NCI-H1694 treated with DMSO at 0.1 percent for 48 hours (cell line): ENCODE measurements at places on chromosomes 11 and 22.

- DNase-seq: no peak
Observed at GRCh38 chr11:8384199-8384821, 120.6 kb upstream of the LMO1 start.

DNA sequence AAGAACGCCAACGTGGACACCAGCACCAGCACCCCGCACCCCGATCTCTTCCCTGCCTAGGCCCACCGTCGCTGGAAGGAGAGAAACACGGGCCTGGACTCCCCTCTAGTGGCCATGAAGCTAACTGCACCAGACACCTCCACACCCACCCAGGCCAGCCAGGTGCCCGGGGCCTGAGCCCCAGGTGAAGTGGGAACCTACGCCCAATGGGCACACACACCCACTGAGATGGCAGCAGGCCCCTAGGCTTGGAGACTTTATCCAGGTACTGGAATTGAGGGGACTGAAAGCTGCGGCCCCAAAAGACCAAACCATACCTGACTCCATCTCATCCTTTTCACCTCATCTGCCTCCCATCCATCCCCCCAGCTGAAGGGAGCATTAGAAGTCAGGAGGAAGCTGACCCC, 81.0 kb downstream of the BUD13 start:
- no peak for DNase-seq

DNA sequence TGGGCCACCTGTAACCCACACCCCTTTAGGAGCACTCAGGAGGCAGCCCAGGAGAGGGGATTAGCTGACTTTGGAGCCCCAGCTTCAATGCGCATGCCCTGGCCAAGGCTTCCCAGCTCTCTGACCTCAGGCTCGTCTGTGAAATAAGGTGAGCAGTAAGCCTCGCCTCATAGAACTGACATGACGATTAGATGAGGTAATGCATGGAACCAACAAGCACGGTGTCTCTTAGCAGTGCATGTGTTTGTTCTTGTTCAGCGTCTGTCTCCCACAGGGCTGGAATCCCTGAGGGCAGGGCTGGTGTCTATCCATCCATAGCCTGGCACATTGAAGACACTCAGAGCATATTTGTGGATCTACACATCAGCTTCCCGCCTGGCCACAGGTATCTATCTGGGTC, 415.4 kb downstream of the MN1 start:
- DNase-seq: no peak

GRCh38 chr11:112290493-112290850, 29.8 kb upstream of the PLET1 start:
- no peak for DNase-seq

DNA sequence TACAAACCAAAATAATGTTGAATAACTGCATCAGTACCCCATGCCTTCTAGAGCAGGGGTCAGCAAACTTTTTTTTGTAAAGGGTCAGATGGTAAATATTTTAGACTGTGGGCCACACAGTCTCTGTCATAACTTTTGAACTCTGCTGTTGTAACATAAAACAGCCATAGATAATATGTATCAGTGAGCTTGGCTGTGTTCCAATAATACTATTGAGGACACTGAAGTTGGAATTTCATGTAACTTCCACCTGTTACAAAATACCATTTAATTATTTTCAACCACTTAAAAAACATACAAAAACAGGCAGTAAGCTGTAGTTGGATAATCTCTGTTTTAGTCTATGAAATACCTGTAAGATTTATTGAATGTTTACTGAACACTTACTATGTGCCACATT, 55.2 kb downstream of the PICALM start:
- DNase-seq: no peak

DNA sequence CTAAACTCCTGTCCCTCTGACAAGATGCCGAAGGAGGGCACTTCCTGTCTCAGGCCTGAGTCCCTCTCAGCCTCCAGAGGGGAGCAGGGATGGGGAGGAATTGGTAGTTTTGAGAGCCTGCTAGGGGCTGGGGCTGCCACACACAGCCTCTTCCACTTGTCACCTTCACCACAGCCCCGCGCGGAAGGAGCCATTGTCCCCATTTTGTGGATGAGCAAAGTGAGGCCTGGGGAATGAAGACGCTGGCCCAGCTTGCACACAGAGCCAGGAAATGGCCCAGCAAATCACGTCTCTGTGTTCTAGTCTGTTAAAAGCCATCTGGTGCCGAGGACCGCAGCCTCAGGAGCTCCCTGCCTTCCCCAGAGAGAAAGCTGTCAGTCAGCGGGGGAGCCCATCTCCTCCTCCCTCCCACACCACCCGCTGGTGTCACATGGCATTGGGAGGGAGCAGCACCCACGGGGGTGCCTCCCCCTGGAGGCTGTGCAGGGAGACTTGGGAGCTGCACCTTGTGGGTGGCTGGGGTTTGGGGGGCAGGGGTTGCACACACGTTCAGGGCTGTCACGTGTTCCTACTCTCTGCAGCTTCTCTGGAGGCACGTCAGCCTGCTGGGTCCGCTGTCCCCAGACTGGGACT, 34.6 kb downstream of the RASD2 start:
- DNase-seq: peak; percentile 13

- DNase-seq: no peak
Observed at GRCh38 chr11:19379465-19379864, 138.7 kb upstream of the E2F8 start.

DNA sequence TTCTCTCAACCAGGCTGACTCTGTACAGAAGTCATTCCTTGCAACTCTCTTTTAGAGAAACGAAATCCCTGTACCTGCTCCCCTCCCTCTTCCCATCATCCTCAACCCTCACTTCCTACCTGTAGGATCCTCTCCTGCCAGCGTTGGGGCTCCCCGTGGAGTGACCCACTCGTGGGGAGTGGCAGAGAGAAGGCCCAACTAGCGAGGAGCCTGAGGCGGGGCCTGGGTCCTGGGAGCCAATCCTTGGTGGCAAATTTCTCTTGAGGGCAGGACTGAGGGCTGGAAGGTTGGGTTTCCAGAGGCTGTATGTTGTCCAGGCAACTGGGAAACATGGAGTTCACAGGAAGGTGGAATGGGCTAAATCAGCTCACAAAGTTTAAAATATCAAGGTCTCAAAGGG, 10.4 kb downstream of the NHERF4 start:
- DNase-seq: no peak

DNA sequence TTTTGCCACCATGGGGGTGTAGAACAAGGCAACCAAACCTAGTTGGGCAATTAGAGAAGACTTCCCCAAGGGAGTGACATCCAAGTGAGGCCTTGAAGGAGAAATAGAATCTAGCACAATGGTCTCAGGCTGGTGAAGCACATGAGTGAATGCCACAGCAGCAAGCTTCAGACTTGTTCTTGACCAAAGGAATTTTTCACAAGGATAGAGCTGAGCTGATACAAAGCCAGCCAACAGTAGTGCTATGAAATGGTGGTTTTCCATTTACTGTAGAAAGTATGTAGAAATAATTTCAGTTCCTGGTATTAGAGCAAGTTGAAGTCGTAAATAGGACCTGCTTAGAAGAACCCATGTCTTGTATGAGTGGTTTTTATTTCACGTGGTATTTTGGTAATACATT, 148.3 kb upstream of the RASSF10 start:
- DNase-seq: no peak

- DNase-seq: peak; percentile 34
Observed at GRCh38 chr22:39530692-39531331, 1.7 kb downstream of the RPS19BP1 start.

GRCh38 chr11:64879244-64879900, 951 bp upstream of the EHD1 start:
- DNase-seq: no peak

GRCh38 chr22:30823015-30823370, 128.3 kb downstream of the OSBP2 start:
- DNase-seq: no peak
